Keratinocyte (primary cell): ENCODE measurements at places on chromosomes 1 and 21.

DNA sequence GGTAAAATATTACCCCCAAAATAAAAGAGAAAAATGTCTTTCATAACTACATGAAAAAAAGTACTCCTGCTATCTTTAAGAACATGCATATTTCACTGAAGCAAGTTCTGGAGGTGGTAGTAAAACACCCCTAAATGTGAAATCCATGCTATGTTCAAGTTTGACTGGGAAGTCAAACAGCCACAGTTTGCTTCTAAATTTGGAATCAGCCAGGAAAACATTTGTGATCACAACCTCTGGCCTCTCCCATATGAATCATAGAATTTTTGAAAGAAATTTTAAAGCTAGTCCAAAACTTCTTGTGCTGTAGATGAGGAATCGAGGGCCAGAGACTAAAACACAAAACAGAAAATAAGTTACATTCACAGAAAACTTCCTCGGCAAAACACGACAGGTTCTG is 6.6 kb downstream of the SORT1 start:
- no peak for DNase-seq

DNA sequence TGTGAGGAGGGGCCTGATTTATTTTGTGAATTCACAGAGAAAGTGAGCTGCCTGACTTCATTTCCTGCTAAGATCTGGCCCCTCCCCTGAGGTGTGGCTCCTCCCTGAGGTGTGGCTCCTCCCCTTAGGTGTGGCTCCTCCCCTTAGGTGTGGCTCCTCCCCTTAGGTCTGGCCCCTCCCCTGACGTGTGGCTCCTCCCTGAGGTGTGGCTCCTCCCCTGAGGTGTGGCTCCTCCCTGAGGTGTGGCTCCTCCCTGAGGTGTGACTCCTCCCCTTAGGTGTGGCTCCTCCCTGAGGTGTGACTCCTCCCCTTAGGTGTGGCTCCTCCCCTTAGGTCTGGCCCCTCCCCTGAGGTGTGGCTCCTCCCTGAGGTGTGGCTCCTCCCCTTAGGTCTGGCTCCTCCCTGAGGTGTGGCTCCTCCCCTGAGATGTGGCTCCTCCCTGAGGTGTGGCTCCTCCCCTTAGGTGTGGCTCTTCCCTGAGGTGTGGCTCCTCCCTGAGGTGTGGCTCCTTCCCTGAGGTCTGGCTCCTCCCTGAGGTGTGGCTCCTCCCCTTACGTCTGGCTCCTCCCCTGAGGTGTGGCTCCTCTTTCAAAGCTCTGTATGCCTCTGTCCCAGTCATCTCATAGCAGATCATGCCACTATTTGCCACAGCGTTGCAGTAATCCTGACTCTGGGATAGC is 26.9 kb upstream of the LRRC3 start:
- DNase-seq = no peak

DNA sequence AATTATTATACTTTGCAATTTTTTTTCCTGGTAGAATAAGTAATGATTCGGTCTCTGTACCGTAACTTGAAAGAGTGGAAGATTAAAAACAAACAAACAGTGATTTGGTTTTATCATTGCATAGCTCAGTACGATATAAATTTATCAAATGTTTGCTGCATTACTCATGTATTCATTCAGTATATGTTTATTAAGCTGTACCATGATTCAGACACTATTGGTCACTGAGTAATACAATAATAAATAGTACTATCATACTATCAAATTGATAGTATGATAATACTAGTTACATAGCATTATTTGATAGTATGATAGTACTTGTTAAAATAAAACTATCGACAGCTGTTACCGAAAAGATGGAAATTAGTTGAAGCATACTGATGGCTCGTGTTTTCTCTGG is 12.1 kb downstream of the CENPF start:
- no peak for DNase-seq

DNA sequence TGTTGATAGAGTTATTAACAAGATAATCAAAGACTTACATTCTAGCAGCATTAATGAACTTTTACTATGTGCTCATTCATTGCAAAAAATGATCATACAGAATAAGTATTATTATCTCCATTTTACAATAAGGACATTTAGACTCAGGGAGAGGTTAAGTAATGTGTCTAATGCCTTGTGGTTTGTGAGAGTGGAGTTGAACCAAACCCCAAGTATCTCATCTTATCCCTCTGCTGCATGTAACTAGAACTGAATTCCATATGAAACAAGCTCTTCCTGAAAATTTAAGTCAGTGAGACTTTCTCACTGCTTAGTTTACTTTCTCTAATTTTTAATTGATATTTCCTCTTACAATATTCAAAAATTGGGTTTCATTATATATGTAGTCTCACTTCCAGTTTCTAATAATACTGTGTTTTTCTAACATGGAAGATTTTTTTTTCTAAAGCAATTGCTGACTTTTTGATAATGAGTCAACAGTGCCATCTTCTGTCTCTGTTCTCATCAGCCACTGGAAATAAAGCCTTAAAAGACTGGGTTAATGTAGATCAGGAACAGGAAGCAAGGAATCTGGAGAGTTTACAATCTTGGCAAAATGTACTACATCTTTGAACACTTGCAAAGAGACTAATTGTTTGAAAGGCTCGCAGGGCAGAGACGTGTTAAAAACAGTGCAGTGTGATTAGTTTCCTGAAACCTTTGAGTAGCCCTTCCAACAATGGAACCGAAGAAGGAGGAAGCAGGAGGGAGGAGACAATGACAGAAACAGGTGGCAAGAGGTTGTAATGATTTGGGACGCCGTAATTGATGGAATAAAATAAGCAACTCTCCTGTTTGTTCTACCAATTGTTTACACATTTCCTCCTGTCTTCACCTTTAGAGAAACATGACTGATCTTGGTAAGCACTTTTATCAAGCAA is 567.6 kb downstream of the MRPL39 start:
- DNase-seq = no peak

DNA sequence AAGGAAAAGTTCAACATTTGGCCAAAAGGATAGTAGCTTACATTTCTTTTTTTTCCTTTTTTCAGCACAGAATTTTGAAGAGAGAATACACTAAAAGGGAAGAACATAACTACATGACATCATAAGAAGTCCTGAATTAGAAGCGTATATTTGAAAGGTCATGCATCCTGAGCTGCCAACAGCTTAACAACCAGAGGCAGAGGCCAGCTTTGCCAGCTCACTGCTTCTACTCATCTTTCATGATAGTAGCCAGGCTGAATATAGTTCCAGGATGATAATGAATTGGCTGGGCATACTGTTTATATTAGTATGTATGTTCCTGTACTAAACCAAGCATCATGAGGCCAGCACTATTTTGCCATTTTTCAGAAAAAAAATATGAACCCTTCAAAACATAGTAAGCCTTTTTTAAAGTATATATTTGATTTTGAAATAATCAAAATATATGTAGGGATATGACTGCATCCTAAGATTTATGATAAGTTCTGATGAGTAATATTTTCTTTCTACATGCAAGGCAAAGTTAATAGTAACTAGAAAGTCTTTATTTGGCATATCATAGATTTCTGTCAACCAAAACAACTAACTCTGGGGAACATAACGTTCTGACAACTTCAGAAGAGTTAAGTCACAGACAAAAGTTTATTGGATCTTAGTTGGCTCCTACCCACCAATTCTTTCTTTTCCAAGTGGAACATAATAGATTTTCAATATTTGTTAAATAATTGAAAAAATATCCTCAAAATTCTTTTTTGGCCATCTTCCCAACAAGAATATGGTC is 123.2 kb downstream of the DPYD start:
- no peak for DNase-seq

- DNase-seq = no peak
Observed at GRCh38 chr1:226552061-226552460, 3.5 kb downstream of the STUM start.

GRCh38 chr1:230231774-230232145 is 164.7 kb downstream of the GALNT2 start:
- DNase-seq = no peak

- no peak for DNase-seq
Observed at GRCh38 chr1:12409681-12410080, 179.9 kb downstream of the VPS13D start.

DNA sequence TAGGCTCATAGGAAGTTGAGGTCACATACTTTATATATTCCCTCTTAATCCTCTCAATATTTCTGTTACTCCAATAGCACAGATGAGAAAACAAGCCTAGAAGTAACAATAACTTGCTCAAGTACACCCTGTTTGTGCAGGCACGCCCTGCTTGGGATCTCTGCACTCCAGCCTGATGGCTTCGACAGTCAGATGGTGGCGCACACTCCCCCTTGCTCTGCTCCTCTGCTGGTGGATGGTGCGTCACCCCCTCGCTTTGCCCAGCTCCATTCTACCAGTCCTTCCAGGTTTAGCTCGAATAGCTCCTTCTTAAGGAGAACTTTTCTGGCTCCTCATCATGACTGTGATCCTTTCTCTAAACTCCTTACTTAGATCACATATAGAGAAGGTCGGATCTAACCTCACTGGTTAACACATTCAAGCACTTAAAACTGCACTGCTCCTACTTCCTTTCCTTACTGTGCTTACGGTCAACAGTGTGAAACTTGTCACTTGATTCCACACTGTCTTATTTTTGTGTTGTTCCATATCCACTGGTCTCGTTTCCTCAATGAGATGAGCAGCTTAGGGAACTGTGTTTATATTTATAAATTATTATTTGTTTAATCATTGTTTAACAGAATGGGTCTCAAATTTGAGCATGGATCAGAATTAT is 3.0 kb downstream of the TSPAN2 start:
- no peak for DNase-seq

DNA sequence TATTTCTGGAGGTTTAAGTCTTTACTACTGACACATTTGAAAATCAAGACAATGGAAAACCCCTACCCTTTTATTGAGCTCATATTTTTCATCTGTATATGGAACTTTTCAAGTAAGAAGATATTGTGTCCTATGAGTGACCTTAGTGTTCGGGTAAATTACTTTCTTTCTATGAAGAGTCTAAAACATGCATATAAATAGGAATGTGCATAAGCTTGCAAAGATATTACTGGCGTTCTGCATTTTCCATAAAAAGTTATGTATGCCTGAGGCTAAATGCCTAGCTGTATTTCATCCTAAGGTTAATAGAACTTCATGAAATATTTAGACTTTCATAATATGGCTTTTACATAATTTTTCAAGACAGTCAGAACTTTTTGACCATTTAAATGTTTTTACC is 495.8 kb upstream of the ADAMTS5 start:
- no peak for DNase-seq

DNA sequence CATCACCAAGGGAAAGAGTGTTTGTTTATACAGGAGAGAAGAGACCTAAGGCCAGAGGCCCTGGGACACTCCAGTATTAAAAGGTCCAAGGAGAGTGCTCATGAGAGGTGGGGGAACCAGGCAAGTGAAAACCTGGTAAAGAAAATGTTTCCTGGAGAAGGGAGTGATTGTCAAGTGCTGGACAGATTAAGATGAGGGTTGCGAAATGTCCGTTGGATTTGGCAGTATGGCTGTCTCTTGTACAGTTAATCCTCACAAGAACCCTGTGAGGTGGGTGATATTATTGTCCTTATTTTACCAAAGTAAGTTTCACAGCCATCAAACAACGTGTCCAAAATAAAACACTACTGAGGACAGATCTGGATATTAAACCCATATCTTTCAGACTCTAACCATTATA is 44.2 kb downstream of the RPAP2 start:
- no peak for DNase-seq

DNA sequence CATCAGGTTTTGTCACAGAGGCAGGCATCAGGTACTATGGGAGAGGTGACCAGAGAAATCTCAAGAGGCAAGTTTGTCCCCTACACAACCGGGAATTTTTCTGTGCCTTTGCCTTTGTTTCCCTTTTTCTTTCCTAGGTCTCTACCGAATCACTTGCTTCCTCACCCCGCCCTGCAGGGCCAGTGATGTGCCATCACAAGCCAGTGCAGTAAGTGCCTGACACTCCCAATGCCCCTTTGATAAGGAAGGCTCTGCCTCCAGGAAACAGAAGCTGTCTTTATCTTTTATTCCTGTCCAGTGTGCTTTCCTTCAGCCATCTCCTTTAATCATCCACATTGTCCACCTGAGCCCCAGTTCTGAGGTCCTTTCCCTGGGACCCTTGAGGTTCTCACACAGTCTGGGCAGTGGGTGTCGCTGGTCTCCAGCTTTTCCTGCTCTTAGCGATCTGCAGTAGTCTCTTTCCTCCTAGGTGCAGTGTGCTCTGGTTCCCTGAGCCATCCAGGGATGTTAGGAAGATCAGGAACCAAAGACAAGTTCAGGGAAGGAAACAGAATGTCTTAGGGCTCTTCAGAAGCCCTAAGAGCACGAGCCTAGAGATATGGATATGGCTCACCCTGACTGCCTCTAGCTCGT is 36.6 kb downstream of the GJA5 start:
- no peak for DNase-seq

- no peak for DNase-seq
Observed at GRCh38 chr1:25504706-25505595, 38.5 kb upstream of the LDLRAP1 start.

DNA sequence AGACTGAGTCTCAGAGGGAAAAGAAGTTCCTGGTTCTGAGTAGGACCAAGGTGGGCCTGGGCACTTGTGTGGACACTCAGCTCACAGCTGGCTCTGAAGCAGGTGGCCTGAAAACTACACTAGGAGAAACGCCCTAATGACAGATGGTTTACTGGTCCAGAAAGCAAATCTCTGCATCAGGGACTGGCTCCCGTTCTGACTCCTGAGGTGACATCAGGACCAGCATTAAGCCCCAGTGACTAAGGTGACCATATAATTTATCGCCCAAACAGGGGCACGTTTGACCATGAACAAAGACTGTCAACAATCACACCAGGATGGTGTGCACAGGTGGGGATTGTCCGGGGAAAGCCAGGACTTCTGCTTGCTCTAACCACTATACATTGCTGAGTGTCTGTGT is 12.2 kb upstream of the CD34 start:
- DNase-seq = no peak

DNA sequence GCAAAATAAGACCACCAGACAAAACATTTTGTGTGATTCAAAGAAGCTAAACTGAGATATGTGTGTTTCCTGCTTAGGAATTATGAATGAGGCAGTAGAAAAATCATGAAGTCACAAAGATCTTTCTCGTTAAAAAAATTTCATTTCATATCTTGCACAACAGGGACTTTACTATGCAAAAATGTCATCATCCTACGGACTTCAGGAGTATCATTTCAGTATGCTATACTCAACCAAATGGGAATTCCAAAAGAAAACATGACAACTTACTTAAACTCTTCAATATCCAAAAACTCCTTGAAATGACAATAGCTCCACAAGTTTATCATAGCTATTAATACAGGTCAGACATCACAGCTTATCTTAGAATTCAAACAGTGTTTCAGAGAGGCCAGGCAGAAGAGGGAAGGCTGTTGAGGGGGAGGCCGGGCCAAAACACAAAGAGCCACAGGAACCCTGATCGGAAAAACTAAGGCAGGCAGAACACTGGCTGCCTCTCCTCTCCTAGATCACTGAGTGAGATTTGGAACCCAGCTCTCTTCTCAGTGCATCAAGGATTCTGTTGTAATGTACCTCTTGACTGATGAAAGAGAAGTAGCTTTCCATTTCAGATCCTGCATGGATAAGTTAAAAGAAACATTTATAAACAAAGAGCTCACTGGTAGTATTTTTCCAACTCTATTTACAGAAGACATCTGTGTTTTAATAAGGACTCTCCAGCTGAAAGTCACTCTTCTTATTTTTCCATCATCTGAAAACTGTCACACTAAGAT is 66.9 kb downstream of the TESK2 start:
- no peak for DNase-seq

- DNase-seq = peak; percentile 97
Observed at GRCh38 chr1:152906023-152906565, 2.3 kb upstream of the IVL start.

- DNase-seq = no peak
Observed at GRCh38 chr1:204842892-204843291, 27.8 kb upstream of the NFASC start.
